ENCODE measurements at places on chromosomes 3 and 15.

DNA sequence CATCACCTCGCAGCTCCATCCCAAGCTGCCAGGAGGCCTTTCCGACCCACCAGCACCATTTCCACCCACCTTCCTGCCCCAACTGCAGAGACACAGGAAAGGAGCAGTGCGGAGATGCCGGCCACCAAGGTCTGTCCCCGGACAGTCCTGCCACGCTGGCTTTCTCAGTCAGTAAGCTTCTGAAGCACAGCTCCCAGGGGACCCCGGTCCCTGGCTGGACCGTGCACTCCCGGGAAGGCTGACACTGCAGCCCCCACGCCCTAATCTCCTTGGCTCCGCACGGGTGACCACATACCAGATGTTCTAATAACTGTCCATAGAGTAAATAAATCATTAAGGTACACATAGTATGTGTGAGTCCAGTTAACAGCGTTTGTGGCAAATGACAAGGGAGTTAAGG lies 73.5 kb downstream of the VGLL4 start:
- DNase-seq = no peak

DNA sequence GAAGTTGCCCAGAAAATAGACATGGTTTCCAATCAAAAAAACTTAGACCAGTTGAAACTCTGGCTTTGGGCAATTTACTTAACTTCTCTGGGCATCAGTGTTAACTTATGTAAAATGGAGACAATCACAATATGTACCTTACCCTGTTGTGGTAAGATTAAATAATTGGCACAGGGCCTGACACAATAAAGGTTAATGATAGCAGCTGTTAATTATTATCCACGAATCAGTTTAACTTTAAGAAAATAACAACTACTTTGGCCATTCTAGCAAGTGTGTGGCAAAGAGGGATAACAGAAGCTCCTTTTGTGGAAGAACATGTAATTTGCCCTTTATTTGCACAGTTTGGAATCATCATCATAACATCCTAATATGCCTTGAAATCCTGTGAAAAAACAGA lies 787.6 kb downstream of the FHIT start:
- no peak for DNase-seq

- no peak for DNase-seq
Observed at GRCh38 chr3:127728417-127729015, 55.8 kb downstream of the ABTB1 start.

DNA sequence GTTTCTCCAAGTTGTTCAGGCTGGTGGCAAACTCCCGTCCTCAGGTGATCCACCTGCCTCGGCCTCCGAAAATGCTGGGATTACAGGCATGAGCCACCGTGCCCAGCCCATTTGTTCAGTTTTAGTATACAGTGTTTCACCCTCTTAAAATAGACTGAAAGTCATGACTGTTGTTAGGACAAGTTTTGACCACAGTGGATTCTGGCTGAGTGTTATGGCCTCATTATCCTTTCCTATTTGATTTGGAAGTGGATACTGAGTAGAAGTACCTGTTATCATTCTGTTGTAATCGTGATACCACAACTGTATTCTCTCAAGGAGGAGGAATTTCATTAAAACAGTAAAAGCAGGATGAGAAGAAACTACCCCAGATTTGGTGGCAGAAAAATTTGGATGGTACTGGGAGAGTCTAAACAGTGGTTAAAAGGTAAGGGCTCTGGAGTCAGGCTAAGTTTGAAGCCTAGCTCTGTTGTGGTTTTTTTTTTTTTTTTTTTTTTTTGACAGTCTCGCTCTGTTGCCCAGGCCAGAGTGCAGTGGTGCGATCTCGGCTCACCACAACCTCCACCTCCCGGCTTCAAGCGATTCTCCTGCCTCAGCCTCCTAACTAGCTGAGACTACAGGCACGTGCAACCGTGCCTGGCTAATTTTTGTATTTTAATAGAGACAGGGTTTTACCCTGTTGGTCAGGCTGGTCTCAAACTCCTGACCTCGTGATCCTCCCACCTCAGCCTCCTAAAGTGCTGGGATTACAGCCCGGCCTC lies 2.6 kb downstream of the MAP2K1 start:
- DNase-seq = no peak

DNA sequence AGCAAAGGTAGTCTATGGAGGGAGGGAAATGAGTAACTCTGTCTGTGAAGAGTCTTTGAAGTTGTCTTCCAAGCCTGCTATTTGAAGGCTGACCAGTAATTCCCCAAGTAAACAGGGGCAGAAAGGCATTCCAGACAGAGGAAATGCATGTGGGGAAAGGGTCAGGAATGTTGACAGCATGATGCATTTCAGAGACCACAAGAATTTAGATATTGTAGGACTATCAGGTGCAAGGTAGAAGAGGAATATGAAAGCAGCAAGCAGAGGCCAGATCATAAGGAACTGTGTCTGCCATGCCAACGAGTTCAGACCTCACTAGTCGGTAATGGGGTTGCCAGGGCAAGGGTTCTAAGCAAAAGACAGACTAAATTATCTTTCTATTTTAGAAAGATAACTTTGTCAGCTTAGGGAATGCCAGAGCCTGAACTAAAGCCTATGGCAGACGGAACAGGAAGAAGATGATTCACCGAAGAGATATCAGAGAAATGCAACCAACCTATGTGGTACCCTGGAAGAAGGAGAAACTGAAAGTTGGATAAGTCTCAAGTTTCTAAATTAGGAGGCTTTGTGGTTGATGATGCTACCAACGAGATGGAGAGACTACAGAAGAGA lies 327.0 kb upstream of the RORA start:
- no peak for DNase-seq

- DNase-seq = no peak
Observed at GRCh38 chr3:32215185-32215584, 23.3 kb upstream of the CMTM8 start.
